A549 treated with CORT108297 at 1 μM for 4 hours (cell line): ENCODE measurements at places on chromosomes 3 and 15. TPM values are rescaled to one million over a fixed set of nuclear protein-coding genes. Genes with fewer than 3 reads are reported as not detected.

The PLCB2 gene
- 0.44 to 0.79 TPM (median 0.59 TPM) in 5 replicates for total RNA-seq

The DNAH12 gene
- 0.03 to 0.15 TPM (median 0.13 TPM) in 5 replicates for total RNA-seq

The COL8A1 gene
- total RNA-seq, result not detected in 5 replicates

The FMN1 gene
- 0.21 to 0.33 TPM (median 0.25 TPM) in 5 replicates for total RNA-seq
